ENCODE measurements at places on chromosomes 6 and 20.

DNA sequence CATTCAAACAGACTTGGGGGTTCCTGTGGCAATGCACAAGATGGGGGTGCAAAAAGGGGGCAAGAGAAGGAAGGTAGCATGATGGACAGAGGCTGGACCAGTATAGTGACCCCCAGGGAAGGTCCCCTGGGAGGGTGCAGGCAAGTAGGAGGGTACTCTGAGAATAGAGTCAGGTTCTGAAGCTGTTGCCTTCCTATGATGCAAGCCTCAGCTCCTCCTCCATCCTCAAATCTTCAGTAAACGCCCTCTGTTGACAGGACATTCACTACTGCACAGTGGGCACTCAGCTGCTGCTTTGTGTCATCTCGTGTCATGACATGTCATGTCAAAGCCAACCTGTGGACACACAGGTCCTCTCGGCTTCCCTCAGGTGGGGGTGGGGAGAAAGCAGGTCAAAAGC lies 5.8 kb upstream of the SDCBP2 start:
- no peak for DNase-seq

- DNase-seq = no peak
These were observed 44.3 kb upstream of the KIAA1586 start for GRCh38 chr6:57002197-57002596.

DNA sequence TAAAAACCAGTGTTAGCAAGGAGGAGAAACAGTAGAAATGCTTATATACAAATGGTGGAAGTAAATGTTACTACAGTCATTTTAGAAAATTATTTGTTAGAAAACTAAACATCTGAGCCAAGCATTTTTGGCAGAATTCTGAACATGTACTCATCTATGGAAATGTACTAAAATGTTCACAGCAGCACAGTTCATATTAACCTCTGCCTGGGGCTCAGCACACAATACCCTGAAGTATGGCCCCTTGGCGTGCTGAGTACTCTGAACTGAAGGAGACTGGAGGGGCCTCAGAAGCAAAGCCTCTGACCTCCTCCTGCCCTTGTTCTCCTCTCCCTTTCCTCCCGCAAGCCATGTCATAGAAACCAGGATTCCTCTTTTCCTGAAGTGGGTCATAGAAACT lies 66.2 kb upstream of the RALGAPA2 start:
- no peak for DNase-seq

DNA sequence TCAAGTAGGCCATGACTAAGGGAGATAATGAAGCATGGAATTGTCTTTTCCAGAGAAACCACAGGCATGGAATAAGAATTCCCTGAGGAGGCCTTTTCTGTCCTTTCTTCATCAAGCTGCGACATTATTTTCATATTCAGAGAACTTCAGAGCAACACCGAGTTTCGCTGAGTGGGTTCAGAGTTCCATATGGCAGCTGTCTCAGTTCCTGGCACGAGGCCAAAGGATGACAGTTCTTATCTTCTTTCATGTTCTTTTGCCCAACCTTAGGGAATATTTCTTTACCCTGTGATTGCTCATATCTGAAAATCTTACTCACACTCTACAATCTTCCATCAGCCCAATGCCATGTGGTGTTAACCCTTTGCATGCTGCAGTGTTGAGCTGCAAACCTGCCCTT lies 135.3 kb upstream of the BMP2 start:
- DNase-seq = no peak

DNA sequence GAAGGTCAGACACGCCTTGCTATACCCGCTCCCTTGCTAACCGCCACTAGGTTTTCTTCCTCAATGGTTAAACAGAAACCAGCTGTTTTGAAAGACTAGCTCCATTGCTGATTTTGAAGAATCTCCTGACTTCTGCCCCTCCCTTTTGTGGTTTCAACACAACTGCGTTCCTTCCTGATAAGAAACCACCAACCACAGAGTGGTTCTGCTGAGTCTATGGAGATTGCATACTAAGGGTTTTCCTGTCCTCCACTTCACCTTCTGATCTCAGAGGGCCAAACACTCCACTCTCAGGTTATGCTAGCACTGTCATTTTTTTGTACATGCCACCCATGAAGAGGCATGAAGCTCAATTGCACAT lies 207.9 kb downstream of the MYLK4 start:
- DNase-seq = peak; percentile 28

- no peak for DNase-seq
These were observed 510 bp downstream of the NDRG3 start for GRCh38 chr20:36745234-36745926.

- DNase-seq = no peak
These were observed 334.8 kb downstream of the NRN1 start for GRCh38 chr6:5671601-5672559.

DNA sequence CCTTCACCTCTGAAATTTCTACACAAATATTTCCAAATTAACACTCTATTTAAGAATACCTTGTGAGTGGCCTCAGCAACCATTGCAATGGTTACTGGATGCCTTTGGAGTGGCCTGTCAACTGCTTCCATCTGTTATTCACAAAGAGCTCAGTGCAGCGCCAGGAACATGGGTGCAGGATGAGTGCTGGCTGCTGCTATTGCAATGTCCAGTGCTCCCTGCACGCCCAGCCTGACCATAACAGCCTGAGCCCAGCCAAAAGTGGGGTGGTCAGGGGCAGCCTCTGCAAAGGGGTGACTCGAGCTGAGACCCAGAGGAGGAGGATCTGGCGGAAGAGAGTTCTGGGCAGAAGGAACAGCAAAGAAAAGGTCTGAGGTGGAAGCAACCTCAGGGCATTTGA lies 18.4 kb downstream of the CASS4 start:
- no peak for DNase-seq

GRCh38 chr6:111686932-111687266 lies 81.2 kb upstream of the TRAF3IP2 start:
- no peak for DNase-seq

DNA sequence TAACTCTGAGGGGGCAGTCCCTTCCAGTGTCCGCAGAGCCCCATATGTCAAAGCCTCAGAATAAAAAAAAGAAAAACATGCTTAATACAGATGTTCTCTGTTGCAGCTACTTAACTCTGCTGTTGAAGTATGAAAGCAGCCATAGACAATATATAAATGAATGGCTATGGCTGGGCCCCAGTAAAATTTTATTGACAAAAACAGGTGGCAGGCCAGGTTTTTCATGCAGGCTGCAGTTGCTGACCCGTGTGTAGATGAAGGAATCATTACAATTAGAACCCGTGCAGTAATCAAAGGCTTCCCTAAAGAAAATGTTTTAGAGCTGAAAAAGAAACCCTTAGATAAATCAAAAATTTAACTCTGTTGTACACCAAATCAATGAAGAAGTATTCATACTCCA lies 13.0 kb upstream of the RIN2 start:
- DNase-seq = no peak

DNA sequence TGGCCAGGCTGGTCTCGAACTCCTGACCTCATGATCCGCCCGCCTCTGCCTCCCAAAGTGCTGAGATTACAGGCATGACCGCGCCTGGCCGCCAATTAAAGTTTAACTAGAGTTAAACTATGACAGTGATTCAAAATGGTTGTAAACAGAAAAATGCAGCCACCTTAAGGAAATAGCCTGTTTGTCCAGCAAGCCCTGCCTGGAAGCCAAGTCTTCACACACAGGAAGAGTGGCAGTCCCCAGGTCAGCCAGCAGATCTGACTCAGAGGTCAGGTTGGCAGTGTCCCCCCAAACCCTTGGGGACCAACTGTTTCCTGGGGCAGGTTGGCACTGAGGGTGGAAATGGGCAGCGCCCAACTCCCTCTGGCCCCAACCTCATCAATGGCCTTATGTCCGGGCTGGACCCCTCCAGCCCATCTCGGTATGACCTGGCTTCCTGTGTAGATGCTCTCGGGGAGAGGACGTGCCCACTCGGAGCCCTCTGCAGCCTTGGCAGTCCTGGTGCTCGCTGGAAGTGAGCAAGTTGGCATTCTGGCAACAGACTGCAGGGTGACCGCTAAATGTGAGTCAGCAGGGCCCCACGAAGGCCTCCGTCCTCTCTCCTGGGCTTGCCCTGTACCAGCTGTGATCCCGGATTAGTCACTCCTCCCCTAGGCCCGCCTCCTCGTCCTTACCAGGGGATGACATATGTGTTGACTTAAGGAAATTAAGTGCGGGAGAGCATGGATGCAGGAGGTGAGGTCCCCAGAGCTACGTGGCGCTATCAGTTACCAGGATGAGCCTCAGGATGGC lies 9.7 kb upstream of the HSP90AB1 start:
- peak; percentile 69 for DNase-seq

GRCh38 chr20:25276533-25277050 lies 28.7 kb downstream of the PYGB start:
- DNase-seq = no peak

DNA sequence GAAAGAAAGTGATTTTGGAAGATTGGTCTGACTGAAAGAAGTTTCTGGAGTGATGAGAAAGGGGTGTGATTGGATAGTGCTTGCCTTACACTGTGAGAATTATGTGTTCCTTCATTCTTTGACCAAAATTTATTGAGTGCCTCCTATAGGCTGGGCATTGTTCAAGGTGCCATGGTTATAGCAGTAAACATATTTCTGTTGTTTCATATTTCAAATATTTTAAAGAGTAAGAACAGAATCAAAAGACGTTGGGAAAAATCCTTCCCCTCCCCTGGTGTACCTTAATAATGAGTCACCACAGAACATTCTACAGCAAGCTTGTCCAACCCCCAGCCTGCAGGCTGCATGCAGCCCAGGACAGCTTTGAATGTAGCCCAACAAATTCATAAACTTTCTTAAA lies 78.6 kb downstream of the GCLC start:
- no peak for DNase-seq

- DNase-seq = peak; percentile 76
These were observed at the start of gene UNC5CL for GRCh38 chr6:41039060-41039998. Gene UNC5CL, minus strand, starts transcription at chr6:41039221. Its CDS starts 4,147 bp downstream, at chr6:41035074.

GRCh38 chr20:40689943-40690835 lies 1.2 kb upstream of the MAFB start:
- DNase-seq = peak; percentile 83

GRCh38 chr6:45651301-45651700 lies 273.6 kb upstream of the SUPT3H start:
- no peak for DNase-seq

- DNase-seq = no peak
These were observed 53.5 kb downstream of the CARMIL1 start for GRCh38 chr6:25332655-25333071.

DNA sequence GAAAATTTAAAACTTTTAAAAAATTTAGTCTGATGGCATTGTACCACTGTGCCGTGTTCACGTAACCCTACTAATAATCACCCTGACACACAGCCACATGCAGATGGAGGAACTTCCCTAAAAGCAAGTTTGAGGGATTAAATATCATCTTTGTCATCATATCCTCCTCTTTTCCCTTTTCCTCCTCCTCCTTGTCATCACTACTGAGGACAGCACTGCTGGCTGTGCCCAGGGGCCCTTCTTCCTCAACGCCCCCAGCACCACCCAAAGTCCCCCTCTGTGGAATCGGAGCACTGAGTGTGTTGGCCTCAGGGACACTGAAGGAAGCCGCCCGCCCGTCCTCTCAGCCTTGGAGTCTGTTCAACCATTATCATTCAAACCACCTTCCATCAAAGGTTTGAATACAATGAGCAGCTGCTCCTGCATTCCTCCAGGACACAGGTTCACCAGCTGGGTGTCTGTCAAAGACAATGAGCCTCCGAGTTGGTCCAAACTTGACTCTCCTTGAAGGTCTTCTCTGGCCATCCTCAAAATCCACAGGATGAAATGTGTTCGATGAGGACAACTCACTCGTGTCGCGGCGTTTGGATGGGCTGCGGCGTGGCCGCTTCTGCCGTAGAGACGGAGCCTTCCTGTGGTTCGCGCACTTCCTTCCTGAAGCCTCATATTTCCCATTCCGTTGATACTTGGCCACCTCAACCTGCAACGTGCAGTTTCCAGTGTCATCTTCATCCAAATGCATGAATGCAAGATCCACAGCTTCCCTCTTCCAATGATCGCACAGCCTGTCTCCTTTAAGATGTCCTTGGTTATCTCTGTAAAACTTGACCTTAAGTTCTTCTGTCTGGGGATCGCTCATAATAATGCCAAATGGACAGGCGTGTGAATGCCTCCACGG lies 23.3 kb downstream of the NQO2 start:
- DNase-seq = no peak

GRCh38 chr20:51162015-51162414 lies 139.1 kb upstream of the KCNG1 start:
- DNase-seq = no peak

GRCh38 chr6:99022039-99022609 lies 74.4 kb upstream of the FBXL4 start:
- DNase-seq = no peak

GRCh38 chr6:87724983-87725811 lies 23.2 kb upstream of the AKIRIN2 start:
- peak; percentile 68 for DNase-seq

DNA sequence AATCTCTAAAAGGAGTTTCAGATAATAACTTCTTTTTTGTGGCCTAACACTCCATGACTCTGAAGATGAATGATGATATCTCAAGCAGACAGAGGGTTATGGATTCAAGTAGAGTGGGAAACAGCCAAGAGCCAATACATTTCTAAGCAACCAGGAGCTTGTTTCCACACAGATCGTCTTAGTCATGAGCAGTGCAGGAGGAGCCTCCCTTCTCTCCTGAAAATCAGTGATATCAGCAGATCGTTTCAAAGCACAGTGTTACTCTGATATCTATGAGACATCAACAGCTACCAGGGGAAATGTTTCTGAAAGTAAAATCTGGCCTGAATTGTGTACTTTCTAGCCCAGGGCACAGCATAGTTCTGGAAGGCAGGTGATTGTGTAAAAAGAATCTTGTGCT lies 11.5 kb downstream of the ADGRG6 start:
- no peak for DNase-seq

- no peak for DNase-seq
These were observed 108.0 kb downstream of the ADGRG6 start for GRCh38 chr6:142409794-142410193.

DNA sequence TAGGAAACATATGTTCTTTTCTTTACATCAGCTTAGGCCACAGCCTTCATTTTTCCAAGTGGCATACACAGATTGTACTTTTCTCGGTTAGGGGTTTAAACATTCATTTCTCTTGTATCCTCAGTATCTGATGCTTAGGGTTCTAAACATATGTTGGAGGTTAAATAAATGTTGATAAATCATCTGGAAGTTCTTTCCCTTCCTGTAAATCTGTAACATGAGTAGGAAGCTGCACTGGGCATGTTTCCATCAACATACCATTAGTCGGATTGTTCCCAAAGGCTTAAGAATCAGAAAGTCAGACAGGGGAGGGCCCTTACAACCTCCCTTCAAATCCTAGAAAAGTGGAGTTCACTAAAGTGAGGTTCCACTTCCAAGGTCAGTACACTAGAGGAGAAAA lies 54.8 kb upstream of the BCLAF1 start:
- no peak for DNase-seq

All from GM10248 (cell line).